ENCODE measurements at places on chromosomes 1 and 21. TPM values are rescaled to one million over a fixed set of nuclear protein-coding genes. Genes with fewer than 3 reads are reported as not detected.

The S100A7A gene
- total RNA-seq: not detected

The TNFRSF8 gene
- under 0.01 TPM for total RNA-seq

The FAM163A gene
- total RNA-seq: not detected

The ARMH1 gene
- total RNA-seq: 1.3 TPM

The MX2 gene
- 1.8 TPM for total RNA-seq

The TAS1R1 gene
- not detected for total RNA-seq

The TMEM52 gene
- total RNA-seq: 0.15 TPM

The GCSAML gene
- not detected for total RNA-seq

The ADAMTSL4 gene
- total RNA-seq: 21.5 TPM

The FCGR3A gene
- not detected for total RNA-seq

The GPR161 gene
- total RNA-seq: 26.8 TPM

The TRPM2 gene
- total RNA-seq: under 0.01 TPM

The DNALI1 gene
- 5.5 TPM for total RNA-seq

The SYPL2 gene
- total RNA-seq: 1.2 TPM

Data from smooth muscle cell of trachea (primary cell).